Umbilical cord (tissue), 2 donors: ENCODE measurements at places on chromosomes 11 and 22. TPM values are rescaled to one million over a fixed set of nuclear protein-coding genes. Genes with fewer than 3 reads are reported as not detected.

DNA sequence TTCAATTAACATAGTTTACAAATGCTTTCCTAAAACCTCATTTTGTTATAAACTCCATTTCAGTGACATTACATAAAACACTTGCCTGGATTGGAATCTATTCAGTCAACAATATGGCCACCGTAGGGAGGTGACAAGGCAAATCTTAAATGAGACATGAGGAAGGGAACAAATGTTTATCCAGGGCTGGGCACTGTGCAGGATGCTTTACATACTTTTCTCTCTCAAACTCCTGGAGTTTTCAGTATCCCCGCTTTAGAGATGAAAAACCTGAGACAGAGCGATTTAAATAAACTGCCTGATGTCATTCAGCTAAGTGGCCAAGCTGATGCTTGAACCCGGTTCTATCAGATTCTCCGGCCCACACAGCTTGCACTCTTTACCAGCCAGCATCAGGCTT lies 259.9 kb downstream of the CADM1 start:
- DNase-seq: no peak

DNA sequence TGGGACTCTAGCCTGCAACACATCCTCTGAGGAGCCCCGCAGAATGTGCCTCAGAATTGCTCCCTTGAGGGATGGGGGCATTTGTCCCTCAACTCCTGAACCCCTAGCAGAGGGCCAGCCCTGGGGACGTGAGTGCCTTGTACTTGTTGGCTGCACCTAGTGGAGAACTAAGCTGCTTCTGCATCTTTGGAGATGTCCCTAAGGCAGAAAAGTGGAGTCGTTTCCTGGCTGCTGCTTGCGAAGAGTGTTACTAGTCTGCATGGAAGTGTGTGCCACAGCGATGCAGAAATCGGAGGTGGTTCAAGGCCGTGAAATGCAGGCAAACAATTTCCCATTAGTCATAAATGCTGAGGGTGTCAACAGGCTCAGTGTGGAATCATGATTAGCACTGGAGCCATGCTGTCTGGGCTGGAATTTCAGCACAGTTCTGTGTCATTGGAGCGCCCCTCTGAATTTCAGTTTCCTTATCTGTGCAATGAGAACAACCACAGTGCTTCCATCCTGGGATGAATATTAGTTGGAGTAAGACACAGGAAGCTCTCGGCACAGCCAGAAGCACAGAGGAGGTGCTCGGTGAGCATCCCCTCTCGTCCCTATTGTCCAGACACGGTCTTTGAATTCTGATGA lies 56.5 kb downstream of the MIAT start:
- DNase-seq: no peak

DNA sequence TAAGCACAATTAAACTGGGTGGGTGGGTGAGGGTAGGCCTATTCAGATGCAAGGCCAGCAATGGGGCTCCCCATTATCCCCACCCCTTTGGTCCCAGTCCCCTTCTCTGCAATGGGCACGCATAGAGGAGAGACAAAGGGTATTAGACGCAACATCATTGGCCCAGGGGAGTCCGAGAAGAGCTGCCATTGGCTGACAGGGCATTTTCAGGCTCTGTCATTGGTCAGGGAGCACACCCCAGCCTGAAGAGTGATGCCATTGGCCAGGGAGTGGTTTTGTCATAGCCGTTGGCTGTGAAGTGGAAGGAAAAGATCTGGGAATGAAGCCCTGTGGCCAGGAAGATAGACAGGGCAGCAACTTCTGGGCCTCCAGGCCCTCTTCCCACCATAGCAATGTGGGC lies 2.8 kb upstream of the TRIM3 start:
- no peak for DNase-seq

- DNase-seq: no peak
Measured at GRCh38 chr11:134907636-134908035, 495.6 kb upstream of the B3GAT1 start.

- DNase-seq: no peak
Measured at GRCh38 chr11:114623720-114624119, 28.1 kb upstream of the NXPE4 start.

DNA sequence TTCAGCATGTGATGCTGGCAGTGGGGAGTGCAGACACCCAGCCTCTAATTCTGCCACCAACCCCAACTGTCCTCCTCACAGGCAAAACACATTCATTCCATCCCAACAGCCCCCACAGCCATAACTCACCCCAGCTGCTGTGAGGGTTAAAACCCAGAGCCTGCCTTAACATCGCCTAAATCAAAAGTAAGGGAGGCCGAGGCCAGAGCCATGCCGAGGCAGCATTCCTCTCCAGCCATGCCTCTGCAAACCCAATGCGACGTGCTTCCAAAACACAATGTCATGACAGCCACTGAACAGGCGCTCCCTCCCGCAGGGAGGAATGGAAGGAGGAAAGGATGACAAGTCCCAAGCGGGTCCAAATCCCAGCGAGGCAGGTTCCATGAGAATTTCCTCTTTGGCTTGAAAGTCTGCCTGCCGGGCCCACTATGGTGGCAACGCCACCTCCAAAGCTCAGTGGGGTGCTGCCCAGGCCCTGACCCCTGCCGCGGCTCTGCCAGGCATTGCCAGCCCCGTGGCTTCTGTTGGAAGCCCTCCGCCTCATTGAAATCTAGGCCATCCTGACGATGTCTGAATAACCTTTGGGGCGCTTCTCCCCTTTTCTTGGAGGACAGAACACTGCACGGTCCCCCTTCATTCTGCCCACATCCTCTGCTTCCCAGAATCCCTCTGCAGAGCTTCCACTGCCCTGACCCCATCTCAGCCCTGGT lies 472.3 kb downstream of the BRD1 start:
- no peak for DNase-seq

- DNase-seq: no peak
Measured at GRCh38 chr11:92413757-92414513, 189.3 kb downstream of the FAT3 start.

- DNase-seq: no peak
Measured at GRCh38 chr11:44884056-44884455, 66.6 kb downstream of the TP53I11 start.

DNA sequence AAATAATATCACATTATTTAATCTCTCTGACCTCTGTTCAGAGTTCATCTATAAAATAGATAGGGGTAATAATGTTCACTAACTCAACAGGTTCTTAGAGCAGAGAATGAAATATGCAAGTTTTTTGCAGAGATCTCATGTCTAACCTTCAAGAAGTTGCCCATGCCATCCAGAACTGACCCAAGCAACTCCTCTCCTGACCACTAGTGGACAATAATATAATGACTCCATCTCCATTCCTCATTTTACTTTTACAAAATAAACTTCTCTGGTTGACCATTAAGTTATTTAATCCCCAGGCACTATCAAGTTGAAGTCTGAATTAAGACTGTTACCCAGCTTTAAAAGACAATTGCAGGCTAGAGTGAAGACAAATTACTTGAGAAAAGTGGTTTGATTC lies 382.6 kb downstream of the KCNA4 start:
- no peak for DNase-seq

DNA sequence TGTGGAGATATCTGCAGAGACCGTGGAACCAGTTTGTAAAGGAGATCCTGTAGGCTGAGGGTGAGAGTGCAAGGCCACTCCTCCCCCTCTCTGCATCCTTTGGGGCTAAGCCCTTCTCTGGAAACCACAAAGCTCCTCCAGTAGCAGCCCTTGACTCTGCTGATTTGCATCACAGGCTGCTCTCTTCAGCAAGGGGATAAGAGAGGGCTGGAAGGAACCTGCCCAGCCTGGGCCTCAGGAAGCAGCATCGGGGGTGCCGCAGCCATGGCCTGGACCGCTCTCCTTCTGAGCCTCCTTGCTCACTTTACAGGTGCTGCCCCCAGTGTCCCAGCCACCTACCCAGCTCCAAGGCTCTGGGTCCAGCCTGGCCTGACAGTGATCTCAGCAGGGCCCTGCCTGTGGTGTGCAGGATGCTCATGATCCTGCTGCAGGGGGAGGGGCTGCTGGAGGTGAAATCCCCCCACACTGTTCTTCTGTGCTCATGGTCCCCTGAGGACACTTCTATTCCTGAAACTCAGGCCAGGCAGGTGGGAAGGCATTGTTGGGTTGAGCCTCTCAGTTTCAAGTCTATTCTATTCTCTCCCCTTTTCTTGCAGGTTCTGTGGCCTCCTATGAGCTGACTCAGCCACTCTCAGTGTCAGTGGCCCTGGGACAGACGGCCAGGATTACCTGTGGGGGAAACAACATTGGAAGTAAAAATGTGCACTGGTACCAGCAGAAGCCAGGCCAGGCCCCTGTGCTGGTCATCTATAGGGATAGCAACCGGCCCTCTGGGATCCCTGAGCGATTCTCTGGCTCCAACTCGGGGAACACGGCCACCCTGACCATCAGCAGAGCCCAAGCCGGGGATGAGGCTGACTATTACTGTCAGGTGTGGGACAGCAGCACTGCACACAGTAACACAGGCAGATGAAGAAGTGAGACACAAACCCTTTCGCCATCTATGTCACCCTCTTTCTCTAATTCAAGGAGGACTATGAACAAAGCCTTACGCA lies 68.5 kb upstream of the IGLL5 start:
- no peak for DNase-seq

GRCh38 chr11:115627666-115628460 lies 123.6 kb upstream of the CADM1 start:
- no peak for DNase-seq

GRCh38 chr11:85494396-85494795 lies 132.7 kb downstream of the DLG2 start:
- DNase-seq: peak; percentile 73

DNA sequence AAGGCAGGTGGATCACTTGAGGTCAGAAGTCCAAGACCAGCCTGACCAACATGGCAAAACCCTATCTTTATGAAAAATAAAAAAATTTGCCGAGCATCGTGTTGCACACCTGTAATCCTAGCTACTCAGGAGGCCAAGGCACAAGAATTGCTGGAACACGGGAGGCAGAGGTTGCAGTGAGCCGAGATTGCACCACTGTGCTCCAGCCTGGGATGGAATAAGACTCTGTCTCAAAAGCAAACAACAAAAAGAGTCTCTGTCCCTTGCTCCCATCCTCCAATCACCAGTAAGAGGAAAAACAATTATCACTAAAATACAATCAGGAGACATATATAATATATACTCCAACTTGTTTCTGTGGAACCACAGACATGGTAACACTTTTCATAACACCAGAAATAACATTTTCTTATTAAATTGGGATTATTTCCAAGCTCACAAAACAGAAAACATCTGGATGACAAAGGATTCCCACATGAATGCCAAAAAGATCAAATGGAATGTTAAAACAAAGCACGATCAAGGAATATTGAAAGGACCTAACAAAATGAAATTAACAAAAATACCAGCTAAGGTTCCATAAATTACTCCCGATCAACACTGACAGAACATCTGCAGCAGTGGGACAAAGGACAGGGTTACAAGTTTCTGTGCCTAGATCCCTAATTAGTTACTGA lies 15.2 kb downstream of the FCHSD2 start:
- DNase-seq: no peak

GRCh38 chr22:22408731-22409696 lies 99.5 kb downstream of the ZNF280B start:
- no peak for DNase-seq

- DNase-seq: no peak
Measured at GRCh38 chr11:116336540-116336939, 436.2 kb downstream of the BUD13 start.

GRCh38 chr22:44443641-44444235 lies 54.3 kb downstream of the RTL6 start:
- no peak for DNase-seq

DNA sequence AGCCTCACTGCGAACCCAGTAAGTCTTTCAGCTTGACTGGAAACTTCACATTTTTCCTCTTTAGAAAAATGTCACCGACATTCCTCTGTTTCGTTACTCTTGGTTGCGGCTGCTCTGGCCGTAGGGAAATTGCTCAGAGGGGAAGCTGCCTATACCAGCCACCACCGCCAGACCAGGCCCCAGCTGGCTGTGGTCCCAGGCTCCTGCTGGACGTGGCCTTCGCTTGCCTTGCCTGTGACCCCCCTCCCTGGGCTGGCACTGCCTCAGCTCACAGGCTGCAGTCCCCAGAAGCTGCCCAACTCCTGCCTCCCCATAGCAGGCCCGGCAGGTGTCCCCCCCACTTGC lies 197.8 kb downstream of the MN1 start:
- DNase-seq: peak; percentile 54

DNA sequence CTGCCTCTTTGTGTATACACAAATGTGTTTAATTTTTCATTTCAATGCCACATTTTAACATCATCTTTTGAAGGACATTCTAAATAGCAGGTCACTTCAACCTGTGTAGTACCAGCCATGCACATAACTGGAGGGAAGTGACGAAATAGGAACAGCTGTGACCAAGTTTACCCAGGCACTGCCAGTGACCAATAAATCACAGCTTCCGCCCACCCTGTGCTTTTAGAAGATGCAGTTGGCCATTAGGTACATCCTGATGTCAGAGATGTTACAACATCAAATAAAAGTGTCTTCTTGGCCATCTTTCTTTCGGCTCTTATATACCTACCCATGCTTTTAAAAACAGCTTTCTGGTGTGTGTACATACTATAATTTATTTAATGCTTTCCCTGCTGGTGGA lies 7.8 kb downstream of the LDLRAD3 start:
- no peak for DNase-seq

- peak; percentile 35 for DNase-seq
Measured at GRCh38 chr11:134069426-134070341, 812 bp downstream of the JAM3 start.

GRCh38 chr11:125379981-125380380 lies 116.1 kb downstream of the FEZ1 start:
- no peak for DNase-seq

Gene SEPTIN3
- total RNA-seq: 0.48 TPM

Gene MGAT3
- total RNA-seq: 2.2 TPM

Gene IL17REL
- not detected for total RNA-seq

Gene EEF1G
- 944 TPM for total RNA-seq

Gene ANKRD13D
- total RNA-seq: 31.1 TPM

Gene HEPACAM
- 1.9 TPM for total RNA-seq

Gene SCN4B
- total RNA-seq: 1.2 TPM

Gene FGF4
- total RNA-seq: 0.96 TPM

Gene ZW10
- total RNA-seq: 20.5 TPM
